Lung microvascular endothelial cell (primary cell): ENCODE measurements at places on chromosomes 3 and 15. TPM values are rescaled to one million over a fixed set of nuclear protein-coding genes. Genes with fewer than 3 reads are reported as not detected.

DNA sequence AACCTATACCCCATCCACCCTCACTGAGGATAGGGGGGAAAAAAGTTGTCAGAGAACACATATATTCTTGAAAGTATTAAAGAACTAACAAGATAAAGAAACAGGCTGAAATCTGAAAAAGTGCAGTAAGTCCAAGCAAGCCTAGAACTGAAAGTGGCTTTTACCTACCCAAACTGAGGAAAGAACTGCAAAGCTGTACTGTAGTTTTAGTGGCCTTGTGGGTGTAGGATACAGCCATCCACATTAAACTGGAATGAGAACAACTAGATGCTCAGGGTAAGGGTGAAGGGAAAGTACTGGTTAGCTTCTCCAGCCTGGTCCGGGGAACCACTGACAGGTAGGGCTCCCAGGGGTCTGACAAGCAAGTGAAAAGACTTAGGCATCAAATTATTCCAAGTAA, 10.1 kb downstream of the UBP1 start:
- DNase-seq: no peak

DNA sequence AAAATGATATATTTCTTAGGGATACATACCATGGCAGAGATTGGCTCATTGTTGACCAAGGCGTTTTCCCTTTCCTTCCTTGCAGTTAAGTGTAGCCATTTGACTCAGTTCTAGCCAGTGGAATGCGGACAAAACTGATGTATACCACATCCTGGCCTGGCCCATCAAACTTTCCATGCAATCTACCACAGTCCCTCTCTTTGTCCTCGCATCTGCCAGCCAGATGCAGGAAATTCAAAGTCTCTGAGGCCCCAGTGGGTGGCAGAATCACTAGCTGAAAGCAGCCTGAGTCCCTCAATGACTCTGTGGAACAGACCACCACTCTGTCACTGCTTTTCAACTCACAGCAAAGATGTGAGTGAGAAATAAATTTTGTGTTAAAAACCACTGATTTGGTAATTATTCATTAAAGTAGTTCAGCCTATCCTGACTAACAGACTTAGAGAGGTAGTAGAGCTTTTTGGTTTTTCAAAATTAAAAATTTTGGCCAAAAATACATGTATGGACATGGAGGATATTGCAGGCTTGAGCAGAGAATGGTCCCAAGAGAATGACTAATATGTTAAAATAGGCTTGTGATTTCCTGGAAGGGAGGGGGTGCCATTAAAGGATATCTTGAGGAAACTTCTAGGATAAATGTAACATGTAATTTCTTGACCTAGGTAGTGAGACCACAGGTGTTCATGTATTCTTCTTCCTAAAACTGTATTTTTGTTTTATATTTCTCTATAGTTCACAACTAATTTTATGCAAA, 10.9 kb downstream of the LRRFIP2 start:
- DNase-seq: peak; percentile 66

- DNase-seq: peak; percentile 92
These were observed 15.7 kb downstream of the BHLHE40 start for GRCh38 chr3:4994823-4995499.

GRCh38 chr3:174710612-174711011, 148.5 kb upstream of the NAALADL2 start:
- DNase-seq: no peak

GRCh38 chr15:81901319-81901718, 144.5 kb downstream of the MEX3B start:
- no peak for DNase-seq

GRCh38 chr3:159796744-159797143, 191.9 kb upstream of the IL12A start:
- peak; percentile 96 for DNase-seq

- no peak for DNase-seq
These were observed 86.4 kb downstream of the TIGIT start for GRCh38 chr3:114380233-114380651.

DNA sequence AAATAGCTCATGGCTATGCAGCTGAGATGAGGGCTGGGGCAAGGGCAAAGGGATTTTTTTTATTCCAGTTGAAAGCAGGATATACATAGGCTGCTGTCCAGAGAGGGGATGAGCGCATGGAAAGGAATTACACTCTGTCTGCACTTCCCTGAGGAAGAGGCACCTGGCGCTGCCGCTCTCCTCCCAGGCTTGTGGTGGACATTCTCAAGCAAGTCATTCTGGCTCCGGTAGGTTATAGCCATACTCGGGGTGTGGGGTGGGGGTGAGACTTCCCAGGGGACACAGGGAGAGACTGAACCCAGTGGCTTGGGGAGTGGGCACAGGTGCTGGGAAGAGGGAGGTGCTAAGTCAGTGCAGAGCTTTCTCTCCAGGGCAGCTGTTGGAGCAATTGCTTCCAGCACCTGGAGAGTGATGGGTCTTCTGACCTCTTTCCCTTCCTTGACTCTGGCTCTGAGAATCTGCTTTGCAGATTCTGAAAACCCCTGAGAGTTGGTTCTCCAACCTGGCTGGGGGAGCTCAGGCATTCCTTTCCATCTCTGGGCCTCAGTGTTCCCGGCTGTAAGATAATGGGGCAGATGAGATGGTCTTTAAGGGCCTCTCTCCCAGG, 24.3 kb downstream of the CYP8B1 start:
- DNase-seq: peak; percentile 22

GRCh38 chr3:189236352-189236751, 64.6 kb downstream of the TPRG1 start:
- DNase-seq: no peak

- DNase-seq: no peak
These were observed 326.8 kb downstream of the NAALADL2 start for GRCh38 chr3:175185903-175186302.

- DNase-seq: no peak
These were observed 232.5 kb downstream of the SHQ1 start for GRCh38 chr3:72615776-72616175.

DNA sequence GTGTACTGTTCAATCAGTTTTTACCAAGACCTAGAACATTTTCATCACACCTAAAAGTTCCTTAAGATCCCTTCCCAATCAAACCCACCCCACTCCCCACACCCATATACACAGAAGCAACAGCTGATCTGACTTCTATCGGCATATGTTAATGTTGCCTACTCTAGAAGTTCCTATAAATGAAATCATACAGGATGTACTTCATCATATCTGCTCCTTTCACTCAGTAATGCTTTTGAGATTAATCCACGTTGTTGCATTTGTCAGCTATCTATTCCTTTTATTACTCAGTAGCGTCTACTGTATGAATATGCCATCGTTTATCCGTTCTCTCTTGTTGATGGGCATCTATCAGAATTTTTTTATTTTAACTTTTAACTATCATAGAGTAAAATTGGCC, 14.3 kb upstream of the FILIP1L start:
- no peak for DNase-seq

GRCh38 chr3:23575697-23576096, 230.1 kb upstream of the UBE2E1 start:
- DNase-seq: no peak

- DNase-seq: no peak
These were observed 82.3 kb downstream of the AAGAB start for GRCh38 chr15:67172172-67172571.

- no peak for DNase-seq
These were observed 78.3 kb upstream of the HES1 start for GRCh38 chr3:194057570-194058188.

- DNase-seq: no peak
These were observed 105.4 kb downstream of the ADCY5 start for GRCh38 chr3:123343296-123344174.

The ACTR8 gene
- total RNA-seq: 26.2 and 33.3 TPM in 2 replicates

The WDR93 gene
- not detected in 2 replicates for total RNA-seq

The DAZL gene
- not detected in 2 replicates for total RNA-seq

The FRMD4B gene
- 36.6 and 73.2 TPM in 2 replicates for total RNA-seq

The BFSP2 gene
- total RNA-seq: not detected in 2 replicates

The THAP10 gene
- 0.60 and 0.87 TPM in 2 replicates for total RNA-seq
